Stimulated activated naive CD8-positive, alpha-beta T cell treated with anti-CD3 and anti-CD28 coated beads, Interleukin-15, Interleukin-2, amounts not matched to agents 100 U/mL and 50 U/mL, for 24 hours (primary cell): ENCODE measurements at places on chromosomes 11 and 22.
A peak's percentile ranks its signal among the peaks of the same experiment; 100 is the strongest.

GRCh38 chr11:116901211-116901610, 63.8 kb upstream of the APOA1 start:
- DNase-seq = no peak

DNA sequence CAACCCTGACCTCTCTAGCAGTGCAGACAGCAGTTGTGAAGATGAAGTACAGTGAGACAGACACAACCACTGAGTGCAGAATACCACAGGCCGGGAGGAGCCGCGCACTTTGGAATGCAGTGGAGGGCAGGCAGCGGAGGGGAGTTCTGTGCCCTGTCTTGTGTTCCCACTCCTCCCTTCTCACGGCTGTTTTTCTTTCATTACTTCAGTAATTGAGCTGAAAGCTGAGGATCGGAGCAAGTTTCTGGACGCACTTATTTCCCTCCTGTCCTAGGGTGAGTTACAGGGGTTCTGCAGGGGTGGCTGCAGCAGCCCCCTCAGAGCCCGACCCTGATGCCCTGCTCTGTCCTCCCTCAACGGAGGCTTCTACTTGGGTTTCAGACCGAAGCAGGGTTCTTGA, 5.6 kb downstream of the CLDN5 start:
- DNase-seq = no peak

- DNase-seq = peak; percentile 43
These were observed 69.8 kb upstream of the TNRC6B start for GRCh38 chr22:40107851-40108378.

DNA sequence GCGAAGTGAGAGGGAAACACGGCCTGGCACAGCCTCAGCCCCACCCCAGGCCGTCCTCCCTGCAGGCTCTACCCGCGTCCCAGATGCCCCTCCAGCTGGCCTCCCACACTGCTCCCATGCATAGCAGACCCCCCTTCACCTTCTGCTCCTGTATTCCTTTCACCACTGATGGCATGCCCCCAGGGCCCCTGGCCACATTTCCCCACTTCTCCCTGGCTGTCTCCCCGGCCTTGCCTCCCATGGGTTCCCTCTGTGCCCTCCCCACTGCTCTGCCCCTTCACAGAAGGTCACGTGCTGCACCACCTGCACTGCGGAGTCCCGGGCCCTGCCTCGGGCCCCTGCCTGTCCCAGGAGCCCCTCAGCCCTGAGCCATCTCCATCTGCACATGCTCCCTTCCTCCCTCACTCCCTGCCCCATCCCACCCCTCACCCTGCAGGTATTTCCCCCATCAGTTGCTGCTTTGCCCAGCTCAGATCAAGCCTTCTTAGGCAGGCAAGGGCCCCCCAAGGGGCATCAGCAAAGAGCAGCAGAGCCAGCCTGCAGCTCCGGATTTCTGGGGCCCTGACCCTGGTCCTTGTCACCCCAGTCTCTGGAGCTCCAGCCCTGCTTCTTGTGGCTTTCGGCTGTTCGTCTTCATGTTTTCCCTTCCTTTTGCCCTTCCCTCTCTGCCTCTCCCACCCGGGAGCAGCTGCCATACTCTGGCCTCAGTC, 46.4 kb downstream of the GAB4 start:
- DNase-seq = no peak

DNA sequence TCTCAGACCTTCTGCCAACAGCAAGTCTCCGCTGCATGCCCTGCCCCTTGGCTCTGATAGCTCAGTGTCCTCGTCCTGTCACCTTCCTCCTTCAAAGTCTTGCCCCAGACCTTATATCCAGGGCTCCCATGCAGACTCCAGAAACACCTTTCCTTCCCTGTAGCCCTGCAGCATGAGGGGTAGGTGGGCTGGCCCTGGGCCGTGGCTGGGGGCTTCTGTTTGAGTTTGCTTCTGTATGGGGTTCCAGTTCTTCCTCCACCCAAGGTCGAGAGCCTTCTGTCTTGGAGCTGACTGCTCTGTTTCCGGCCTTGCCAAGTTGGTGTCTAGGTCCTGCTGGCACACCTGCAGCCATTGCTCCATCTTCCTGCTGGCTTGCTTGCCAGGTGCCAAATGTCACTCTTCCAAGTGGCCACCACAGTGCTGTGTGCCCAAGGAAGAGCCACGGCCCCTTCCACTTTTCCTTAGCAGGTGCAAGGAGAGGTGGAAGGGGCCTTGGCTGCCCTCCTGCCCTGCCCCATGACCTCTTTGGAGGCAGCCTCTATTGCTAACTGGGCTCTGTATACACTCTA, 74.8 kb upstream of the NECTIN1 start:
- DNase-seq = no peak

DNA sequence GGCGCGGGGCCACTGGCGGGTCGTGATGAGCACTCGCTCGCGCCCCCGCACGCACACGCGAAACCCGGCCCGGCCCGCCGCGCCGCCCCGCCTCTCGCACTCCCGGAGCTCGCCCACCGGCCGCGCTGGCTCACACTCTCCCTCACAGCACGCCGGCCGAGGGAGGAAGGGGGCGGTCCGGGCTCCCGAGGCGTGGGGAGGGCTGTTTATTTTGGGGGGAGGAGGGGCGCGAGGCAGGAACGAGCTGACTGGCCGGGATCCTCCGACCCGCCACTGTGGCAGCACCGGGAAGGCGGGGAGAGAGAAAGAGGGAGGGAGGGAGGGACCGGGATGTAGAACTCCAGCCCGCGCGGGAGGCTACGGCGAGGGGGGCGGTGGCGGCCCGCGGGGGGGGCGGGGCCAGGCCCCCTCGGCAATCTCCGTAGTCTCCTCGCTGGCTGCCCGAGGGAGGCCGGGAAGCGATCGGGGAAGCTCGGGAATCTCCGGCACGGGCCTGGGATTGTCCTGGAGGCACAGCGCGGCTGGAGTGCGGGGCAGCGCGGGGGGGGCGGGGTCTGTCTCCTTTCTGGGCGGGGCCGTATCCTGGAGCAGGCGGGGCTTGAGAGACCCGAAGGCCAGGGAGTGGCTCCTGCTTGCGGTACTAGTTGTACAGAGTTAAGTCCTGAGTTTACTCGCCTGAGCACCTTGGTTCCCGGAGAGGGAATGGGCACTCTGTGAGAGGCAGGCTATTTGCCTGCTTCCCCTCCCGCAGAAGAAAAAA, at the start of gene RBFOX2:
TSS of gene RBFOX2 (minus strand) at position 179 of the 760 bp plus-strand sequence. CDS start 399 bp downstream, outside the sequence.
- peak; percentile 79 for DNase-seq

DNA sequence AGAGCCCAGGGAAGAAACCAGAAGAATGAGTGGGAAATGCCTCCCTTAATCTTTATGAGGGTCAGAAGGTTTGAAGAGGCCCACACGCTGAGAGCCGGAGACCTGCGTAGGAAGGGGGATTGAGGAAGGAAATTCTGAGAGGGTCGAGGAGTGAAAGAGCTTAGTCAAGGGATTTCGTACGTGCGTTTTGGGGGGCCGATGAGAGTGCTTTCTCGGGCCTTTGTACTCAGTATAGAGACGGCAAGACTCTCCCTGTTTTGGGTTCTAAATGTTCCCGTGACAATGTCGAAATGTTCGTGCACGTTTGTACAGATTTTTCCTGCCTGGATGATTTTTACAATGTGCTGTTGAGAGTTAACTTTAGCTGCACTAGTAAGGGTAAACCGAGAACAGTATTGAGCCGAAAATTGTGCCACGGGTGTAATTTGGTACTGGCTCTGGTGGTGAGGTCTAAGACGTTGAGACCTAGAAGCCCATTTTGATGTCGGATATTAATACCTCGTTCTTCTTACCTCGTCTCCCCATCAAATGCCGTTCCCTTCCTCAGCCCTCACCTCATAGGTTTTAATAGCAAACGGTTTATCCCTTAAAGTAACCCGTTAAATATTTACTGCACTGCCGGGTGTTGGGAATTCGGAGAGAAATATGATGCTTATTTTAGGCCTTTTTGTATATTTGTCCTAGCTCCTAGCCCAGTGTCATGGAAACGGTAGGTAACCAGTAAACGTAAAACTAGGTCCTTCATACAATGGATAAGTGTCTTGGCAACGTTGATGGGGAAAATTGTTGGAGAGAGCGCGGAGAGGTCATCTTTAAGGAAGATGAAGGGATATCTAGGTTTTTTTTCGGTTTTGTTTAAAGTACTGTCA, 734 bp downstream of the C11orf58 start:
- DNase-seq = peak; percentile 45
